ENCODE measurements at places on chromosomes 2 and 18.

DNA sequence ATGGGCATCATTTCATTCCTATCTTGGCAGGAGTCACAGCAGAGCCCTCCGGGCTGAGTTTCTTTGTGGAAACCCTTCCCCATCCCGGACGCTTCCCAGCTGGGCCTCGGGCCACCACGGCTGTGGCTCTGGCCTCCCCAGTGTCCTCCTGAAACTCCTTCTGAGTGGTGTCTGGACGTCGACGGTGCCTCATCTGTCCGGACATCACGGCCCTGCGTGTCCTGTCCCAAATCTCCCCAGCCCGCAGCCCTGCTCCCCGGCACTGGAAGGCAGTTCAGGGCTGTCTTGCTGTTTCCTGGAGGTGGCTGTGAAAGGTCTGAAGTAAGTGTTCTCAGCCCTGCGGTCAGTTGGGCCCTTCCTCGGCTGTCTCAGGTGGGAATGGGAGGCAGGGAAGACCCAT lies 99.8 kb upstream of the TMEM18 start:
- no peak for DNase-seq

- DNase-seq = no peak
Measured at GRCh38 chr2:14932285-14932684, 299.8 kb downstream of the LRATD1 start.

DNA sequence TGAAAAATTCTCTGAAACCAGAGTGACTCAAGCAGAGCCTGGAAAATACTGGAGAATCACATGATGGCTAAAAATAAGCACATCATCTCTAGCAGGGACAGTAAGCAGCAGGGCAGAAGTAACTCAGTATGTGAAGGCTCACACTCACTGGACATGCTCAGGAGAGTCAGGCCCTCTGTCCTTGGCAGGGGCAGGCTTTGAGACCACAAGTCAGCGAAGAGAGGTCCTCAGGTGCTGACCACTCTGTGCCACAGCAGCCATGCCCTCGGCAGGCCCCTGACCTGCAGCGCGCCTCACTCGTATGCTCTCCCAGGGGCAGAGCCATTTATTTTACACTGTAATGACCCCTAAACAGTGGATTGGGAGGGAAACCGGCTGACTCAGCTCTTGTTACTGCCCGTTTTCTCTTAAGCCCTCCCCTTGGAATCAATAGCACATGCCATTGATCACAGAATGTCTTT lies 76.8 kb downstream of the MAPRE2 start:
- no peak for DNase-seq

- no peak for DNase-seq
Measured at GRCh38 chr2:195472501-195473234, 184.4 kb upstream of the SLC39A10 start.

- no peak for DNase-seq
Measured at GRCh38 chr2:239192975-239193374, 207.8 kb downstream of the HDAC4 start.

DNA sequence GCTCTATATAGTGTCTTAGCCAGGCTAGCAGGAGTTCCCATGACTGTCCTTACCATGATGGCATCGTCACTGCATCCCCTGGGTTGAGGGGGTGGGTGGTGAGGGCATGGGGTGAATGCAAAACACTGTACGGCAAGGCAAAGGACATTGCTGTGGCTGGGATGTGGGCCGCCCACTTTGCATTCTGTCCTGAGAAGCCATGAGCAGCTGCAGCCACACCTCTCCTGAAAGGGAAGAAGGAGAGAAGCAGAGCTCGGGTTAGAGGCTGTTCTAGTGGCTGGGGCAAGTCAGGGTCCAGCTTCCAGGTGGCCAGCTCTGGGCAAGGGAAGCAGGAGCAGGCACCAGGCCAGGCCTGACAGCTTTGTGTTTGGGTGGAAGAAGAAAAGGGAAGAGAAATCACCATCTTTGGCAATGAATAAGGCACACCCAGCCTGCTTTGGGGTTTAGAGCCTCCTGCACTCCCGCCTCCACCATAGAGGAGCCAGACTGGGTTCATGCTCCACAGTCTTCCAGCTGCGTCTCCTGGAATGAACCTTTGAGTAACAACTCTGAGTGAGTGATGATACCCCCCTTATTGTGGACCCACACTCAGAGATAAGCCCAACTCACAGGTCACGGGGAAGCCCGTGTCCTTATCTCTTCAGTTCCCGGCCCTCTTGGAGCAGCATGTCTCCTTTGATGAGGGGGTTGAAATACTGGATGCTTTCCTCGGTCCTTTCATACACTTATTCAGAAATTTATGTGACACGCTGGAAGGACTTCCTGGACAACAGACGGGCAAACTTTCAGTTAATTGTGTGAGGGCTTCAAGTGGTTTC lies 63.4 kb downstream of the INPP4A start:
- no peak for DNase-seq

- DNase-seq = no peak
Measured at GRCh38 chr18:3930126-3931012, 480.4 kb downstream of the TGIF1 start.

GRCh38 chr2:113229795-113230194 lies 48.9 kb downstream of the PAX8 start:
- DNase-seq = no peak

- DNase-seq = no peak
Measured at GRCh38 chr2:168392024-168392423, 64.0 kb upstream of the CERS6 start.

GRCh38 chr2:54585136-54585733 lies 129.1 kb downstream of the SPTBN1 start:
- DNase-seq = no peak

DNA sequence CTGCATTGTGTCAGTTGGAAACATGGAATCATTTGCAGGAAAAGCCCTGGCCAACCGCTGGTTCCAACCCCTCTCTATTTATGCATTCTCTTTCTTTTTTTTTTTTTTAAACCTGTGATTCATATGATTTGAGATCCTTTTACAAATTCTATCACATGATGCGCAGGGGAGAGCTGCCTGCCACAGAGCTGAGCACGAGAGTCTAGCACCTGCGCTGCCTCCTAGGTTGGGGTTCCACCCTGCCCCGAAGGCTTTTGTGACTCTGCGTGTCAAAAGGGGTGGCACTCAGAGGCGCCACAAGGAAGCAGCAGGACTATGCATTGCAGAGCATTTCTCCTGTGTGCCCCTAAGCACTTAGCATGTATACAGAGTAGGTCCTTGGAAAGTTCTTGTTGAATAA lies 17.3 kb upstream of the ESPNL start:
- DNase-seq = no peak

GRCh38 chr2:169116993-169117392 lies 47.6 kb downstream of the DHRS9 start:
- no peak for DNase-seq

DNA sequence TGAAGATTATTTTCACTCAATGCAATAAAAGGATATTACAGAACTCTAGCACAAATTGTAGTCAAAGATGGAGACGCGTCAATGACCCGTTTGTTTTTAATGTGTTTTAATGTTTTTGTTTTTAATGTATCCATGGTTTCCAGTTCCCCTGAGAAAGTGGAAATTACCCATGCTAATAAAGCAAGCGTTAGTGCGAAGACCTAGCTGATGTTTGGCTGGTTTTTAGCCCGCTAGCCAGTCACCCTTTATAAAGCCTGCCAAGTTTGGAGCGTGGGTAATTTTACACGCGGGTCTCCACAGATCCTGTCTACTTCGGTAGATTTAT lies 430 bp upstream of the CHMP1B start:
- DNase-seq = no peak

GRCh38 chr2:85175369-85176299 lies 42.4 kb downstream of the TCF7L1 start:
- no peak for DNase-seq

DNA sequence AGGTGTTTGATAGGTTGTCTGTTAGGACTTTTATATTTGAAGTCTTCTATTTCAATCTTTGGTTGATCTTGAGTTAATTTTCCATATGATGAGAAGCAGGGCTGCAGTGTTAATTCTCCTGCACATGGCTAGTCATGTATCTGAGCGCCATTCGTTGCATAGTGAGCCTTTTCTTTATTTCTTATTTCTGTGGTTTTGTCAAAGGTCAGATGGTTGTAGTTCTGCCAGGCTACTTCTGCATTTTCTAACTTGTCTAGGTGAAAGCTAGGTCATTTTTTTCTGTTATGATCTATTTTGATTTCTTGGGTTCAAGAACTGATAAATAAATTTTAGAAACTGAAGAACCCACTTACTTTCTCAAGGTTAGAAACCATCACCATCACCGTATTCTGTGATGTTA lies 56.7 kb downstream of the CCDC74A start:
- no peak for DNase-seq

DNA sequence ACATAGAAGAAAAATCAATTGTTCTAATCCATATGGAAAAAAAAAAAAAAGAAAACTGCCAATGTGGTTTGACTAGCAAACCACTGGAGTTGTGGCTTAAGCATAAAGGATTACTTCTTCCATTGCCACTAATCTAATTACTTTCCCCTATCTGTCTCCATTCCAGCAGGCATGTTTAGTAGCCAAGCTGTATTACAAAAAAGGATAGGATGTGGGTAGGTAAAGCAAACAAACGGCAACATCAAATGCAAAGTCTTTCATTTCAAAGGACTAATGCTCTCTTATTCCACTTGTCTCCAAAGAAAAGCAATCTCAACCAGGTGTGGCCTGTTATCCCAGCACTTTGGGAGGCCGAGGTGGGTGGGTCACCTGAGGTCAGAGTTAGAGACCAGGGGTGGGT lies 36.5 kb downstream of the SLC8A1 start:
- no peak for DNase-seq

DNA sequence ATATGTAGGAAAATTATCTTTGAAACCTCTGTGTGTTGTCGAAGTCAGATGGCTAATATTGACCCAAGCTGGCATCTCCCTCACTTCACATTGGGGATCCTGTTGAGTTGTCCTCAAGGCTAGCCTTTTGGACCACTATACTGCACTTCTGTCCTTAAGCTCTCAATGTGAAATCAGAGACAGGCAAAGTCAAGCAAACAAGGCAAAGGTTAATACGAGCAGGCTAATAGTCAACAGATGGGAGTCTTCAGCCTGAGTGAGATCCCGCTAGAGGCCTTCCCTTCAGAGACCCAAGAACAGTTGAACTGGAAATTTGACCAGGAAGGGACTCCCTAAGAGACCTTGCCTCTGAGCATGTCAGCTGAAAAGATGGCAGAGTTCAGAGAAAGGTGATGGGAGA lies 475.4 kb downstream of the PARD3B start:
- DNase-seq = no peak

DNA sequence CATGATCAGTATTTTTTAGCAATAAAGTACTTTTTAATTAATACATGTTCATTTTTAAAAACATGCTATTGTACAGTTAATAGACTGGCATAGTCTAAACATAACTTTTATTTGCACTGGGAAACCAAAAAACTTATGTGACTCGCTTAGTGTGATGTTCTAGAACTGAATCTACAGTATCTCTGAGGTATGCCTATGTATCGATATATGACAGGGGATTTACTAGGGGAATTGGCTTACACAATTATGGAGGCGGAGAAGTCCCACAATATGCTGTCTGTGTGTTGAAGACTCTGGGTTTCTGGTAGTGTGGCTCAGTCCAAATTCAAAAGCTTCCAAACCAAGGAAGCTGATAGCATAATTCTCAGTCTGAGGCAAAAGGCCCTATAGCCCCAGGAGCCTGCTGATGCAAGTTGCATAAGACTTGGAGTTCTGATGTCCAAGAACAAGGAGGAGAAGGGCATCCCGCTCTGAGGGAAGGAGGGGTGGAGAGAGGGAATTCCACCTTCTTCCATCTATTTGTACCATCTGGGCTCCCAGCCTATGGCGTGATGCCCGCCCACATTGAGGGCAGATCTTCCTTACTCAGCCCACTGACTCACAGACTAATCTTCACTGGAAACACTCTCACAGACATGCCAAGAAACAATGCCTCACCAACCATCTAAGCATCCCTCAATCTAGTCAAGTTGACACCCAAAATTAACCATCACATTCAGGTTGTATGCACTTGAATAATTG lies 27.5 kb downstream of the ZNF638 start:
- no peak for DNase-seq

- DNase-seq = no peak
Measured at GRCh38 chr2:112728378-112729175, 7.8 kb downstream of the NT5DC4 start.

- no peak for DNase-seq
Measured at GRCh38 chr2:196520605-196521004, 118.9 kb upstream of the CCDC150 start.

DNA sequence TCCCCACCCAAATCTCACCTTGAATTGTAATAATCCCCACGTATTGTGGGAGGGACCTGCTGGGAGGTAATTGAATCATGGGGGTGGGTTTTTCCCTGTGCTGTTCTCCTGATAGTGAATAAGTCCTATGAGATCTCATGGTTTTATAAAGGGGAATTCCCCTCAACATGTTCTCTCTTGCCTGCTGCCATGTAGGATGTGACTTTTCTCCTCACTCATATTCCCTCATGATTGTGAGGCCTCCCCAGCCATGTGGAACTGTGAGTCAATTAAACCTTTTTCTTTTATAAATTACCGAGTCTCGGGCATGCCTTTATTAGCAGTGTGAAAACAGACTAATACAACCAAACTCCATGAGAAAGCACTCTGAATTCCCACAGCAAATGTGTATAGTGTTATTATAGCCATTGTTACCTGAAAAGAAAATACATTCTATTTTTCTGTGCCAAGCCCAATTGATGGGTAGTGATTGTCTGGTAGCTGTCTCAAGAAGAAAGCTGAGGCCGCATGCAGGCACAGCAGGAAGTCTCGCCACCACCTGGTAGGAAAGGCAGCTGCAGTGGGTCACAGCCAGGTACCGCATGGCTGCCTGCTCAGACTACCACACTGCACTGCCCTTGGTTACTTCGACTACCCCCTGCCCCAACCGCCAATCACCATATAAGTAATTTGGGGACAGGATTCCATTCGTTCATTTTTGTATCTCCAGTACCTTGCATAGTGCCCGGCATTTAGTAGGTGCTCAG lies 10.3 kb upstream of the ZBTB7C start:
- no peak for DNase-seq

DNA sequence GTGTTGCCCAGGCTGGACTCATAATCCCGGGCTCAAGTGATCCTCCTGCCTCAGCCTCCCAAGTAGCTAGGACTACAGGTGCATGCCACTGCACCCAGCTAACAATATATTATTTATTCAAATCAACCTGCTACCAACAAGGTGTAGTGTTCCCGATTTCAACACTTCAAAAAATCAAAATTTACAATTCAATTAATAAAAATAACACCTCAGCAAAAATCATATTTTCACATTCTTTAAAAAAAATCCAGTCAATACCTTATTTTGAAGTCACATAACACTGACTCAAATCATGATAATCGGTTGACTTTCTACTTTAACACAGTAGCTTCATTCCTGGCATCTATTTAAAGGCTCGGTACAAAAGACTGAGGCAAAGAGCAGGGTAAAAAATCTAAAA lies 7.2 kb downstream of the GPR75 start:
- DNase-seq = no peak
